Umbilical cord (tissue), 2 donors: ENCODE measurements at places on chromosomes 11 and 22.

DNA sequence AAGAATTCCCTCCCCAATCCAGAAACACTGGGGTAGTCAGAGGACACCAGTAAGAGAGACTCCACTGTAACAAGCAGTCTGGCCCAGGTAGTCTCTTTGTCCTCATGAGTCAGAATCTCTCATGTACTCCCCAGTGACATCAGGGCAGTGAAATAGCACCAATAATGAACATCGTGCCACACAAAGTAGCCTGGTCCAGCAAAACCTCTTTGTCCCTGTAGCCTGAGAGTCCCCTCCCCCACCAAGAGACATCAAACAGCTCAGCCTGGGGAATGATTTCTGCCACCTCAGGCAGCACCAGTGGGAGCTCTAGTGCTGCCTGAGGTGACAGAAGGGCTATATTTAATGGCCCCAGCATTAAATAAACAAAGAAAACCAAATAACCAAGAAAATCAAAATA lies 88.1 kb downstream of the SBF2 start:
- no peak for DNase-seq

GRCh38 chr11:43866969-43867368 lies 13.7 kb upstream of the ALKBH3 start:
- DNase-seq = no peak

- DNase-seq = no peak
Measured at GRCh38 chr11:118690553-118691304, 11.3 kb upstream of the TREH start.

DNA sequence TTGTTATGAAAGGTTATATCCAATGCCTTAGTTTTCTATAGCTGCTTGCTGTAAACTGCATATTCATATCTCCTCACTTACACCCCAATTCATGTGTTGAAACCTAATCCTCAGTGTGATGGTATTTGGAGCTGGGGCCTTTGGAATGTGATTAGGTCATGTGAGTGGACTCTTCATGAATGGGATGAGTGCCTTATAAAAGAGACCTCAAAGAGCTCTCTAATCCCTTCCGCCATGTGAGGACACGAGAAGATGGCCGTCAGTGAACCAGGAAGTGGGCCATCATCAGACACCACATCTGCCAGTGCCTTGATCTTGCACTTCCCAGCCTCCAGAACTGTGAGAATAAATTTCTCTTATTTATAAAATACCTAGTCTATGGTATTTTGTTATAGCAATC lies 79.3 kb downstream of the CYP2R1 start:
- DNase-seq = no peak

DNA sequence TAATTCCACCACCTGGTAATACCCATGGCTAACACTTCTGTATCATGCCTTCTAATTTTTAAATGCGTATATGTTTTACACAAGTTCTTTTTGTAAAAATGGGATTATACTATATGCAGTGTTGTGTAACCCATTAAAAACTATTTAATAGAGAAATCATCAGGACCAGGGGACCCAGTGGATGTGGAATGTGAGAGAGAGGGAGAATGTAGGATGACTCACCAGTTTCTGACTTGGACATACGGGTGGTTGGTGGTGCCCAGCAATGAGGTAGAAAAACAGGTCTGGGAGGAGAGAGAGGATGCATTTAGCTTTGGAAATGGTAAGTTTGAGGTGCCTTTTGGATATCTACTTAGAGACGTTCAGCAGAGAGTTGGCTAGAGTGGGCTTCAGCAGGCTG lies 112.0 kb upstream of the TBCEL start:
- no peak for DNase-seq

- no peak for DNase-seq
Measured at GRCh38 chr22:29133603-29134133, 60.8 kb downstream of the KREMEN1 start.

GRCh38 chr22:47695176-47695575 lies 932.7 kb downstream of the TBC1D22A start:
- no peak for DNase-seq

- DNase-seq = peak; percentile 6
Measured at GRCh38 chr11:33375688-33376311, 118.6 kb downstream of the HIPK3 start.

GRCh38 chr11:9639985-9640384 lies 23.9 kb upstream of the SWAP70 start:
- no peak for DNase-seq

DNA sequence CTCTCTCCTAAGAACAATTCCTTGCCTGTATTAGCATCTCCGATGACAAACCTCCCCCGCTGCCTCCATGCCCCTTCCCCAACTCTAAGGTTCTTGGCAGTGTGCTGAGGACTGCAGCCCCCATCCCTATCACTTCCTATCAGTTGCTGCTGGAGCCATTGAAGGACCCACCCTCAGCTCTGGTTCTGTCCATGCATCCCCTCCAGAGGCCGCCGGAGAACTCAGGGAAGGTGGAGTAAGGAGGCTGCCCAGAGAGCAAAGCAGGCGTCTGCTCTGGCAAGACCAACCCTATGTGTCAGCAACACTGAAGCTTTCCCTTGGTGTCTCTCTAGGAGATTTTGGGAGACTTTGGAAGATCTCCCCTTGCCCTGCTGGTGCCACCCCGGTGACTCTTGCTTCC lies 1139.5 kb downstream of the TBC1D22A start:
- no peak for DNase-seq

GRCh38 chr22:32634421-32634981 lies 159.9 kb downstream of the FBXO7 start:
- no peak for DNase-seq

DNA sequence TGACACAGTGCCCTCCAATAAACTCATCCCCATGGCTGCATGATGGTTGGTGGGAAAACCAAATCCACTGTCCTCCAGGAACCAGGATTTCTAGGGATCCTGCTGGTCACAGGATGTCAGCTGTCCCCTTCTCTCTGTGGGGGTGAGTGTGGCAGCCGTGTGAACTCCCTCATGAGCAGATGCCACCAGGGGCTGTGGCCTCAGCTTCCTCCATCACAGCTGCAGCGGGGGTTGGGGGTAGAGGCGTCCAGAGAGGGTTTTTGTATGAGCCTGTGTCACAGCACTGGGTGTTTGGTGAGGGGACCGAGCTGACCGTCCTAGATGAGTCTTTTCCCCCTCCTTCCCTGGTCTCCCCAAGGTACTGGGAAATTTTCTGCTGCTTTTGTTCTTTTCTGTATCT lies 26.4 kb downstream of the IGLL5 start:
- no peak for DNase-seq

GRCh38 chr11:36300650-36301049 lies 4.6 kb downstream of the PRR5L start:
- DNase-seq = peak; percentile 87

DNA sequence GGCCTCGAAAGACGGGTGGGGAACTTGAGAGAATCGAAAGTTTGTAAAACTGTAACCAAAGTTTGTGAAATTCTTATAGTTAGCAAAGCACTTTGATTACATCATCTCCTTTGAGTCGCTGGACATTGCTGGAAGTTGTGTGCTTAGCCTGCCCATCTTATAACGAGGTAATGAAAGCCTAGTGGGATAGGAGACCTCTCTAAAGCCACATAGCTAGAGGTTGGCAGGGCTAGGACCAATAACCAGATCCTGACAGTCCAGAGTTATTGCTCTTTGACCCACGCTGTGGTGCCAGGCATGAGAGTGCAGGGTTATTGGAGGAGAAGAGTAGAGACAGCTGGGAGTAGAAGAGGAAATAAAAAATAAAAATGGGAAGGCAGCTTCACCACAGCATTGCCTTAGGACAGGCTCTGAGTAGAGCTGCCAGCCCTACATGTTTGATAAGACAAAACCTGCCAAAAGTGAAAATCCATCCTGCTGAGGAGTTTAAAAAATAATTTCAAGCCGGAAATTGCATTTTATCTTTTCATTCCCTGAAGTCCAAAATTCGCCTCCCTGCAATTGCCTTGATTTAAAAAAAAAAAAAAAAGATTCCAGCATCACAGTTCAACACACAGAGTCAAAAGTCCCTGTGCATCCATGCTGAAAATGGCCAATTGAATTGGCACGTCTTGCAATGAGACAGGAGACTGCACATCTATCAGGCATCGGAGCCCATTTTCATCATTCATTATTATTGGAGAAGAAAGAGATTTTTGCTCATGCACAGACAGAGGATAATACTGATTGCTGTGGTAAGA lies 225.5 kb upstream of the POU2AF2 start:
- peak; percentile 12 for DNase-seq

DNA sequence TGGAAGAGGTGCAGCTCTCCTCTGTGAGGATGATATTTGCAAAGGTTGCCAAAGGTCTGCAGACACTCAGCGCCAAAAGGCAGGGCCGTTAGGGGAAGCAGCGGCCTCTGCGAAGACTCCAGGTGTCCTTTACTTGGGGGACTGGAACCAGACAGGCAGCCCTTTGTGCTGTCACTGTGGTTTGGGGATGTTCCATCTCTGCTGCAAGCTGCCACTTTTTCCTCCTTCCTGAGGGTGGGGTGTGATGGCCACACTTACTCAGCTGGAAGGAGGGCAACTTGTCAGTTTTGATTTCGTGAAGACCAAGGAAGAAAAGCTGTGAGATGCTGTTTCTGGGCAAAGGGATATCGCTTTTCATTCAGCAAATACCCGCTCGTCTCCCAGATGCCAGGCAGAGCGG lies 96.5 kb upstream of the PRR5 start:
- no peak for DNase-seq

- DNase-seq = peak; percentile 29
Measured at GRCh38 chr11:93846411-93846810, 4.0 kb downstream of the VSTM5 start.
